Urinary bladder (tissue), 4 donors: ENCODE measurements at places on chromosomes 1 and 21. TPM values are rescaled to one million over a fixed set of nuclear protein-coding genes. Genes with fewer than 3 reads are reported as not detected.

Gene MTARC1
- 12.2 TPM for total RNA-seq

Gene NR1I3
- total RNA-seq: not detected

Gene AKNAD1
- total RNA-seq: 1.8 TPM

Gene NUP210L
- 0.21 TPM for total RNA-seq

Gene CD1E
- total RNA-seq: 0.69 TPM

Gene HSD3B1
- not detected for total RNA-seq

Gene ZBTB8A
- total RNA-seq: 30.1 TPM

Gene FCRL6
- total RNA-seq: not detected

Gene AGO4
- total RNA-seq: 31.7 TPM

Gene LORICRIN
- total RNA-seq: not detected

Gene NCAM2
- 20.1 TPM for total RNA-seq

Gene HRNR
- not detected for total RNA-seq

Gene LAX1
- 0.42 TPM for total RNA-seq

Gene NBPF4
- not detected for total RNA-seq

GRCh38 chr1:1399872-1400575, 889 bp upstream of the CCNL2 start:
- DNase-seq: no peak

- DNase-seq: no peak
Measured at GRCh38 chr1:1212780-1213344, 1.1 kb downstream of the TNFRSF4 start.

GRCh38 chr21:36846631-36847030, 119.8 kb downstream of the HLCS start:
- DNase-seq: peak; percentile 20

DNA sequence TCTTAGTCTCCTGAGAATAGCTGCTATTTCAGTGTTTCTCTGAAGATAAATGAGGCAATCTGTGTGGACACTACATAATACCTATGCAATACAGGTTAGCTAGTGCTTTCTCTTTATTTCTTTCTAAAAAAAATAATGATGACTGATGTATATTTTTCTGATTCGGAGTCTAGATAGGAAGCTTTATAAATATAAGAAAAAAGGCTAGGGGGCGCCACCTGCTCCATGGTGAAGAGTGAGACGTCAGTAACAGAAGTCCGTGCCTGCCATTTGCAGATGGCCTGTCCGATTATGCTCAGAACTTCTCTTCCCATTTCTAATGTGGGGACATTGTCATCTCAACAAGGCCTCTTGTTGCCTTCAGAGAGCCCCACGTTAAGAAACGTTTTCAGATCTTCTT, 26.4 kb downstream of the QSOX1 start:
- no peak for DNase-seq

GRCh38 chr21:18449605-18450550, 46.3 kb upstream of the TMPRSS15 start:
- no peak for DNase-seq

GRCh38 chr1:184039126-184039525, 1.6 kb upstream of the COLGALT2 start:
- DNase-seq: no peak

GRCh38 chr1:63713627-63714481, 60.0 kb upstream of the ROR1 start:
- DNase-seq: no peak

DNA sequence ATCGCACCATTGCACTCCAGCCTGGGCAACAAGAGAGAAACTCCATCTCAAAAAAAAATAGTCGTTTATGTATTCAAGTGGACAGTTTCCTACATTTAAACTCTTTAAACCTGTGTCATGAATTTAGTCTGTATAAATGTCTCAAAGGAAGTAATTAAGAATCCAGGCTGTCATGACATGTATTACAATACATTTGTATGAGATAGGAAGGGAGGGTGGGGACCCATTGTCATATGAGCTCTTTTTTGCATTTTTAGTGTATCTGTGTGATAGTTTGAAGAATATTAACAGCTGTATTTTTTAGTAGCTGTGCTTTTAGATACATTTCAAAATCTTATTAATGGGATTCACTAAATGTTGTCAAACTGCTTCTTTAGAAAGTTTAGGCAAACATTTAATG, 20.0 kb downstream of the DONSON start:
- DNase-seq: no peak

- no peak for DNase-seq
Measured at GRCh38 chr1:818618-819291, 105.0 kb upstream of the SAMD11 start.

- DNase-seq: no peak
Measured at GRCh38 chr1:7470904-7471638, 300.0 kb upstream of the VAMP3 start.

GRCh38 chr1:229471175-229471574, 37.0 kb downstream of the NUP133 start:
- no peak for DNase-seq

- no peak for DNase-seq
Measured at GRCh38 chr1:13624526-13624925, 40.9 kb downstream of the PDPN start.

GRCh38 chr21:25964015-25964414, 206.6 kb downstream of the APP start:
- no peak for DNase-seq

- DNase-seq: no peak
Measured at GRCh38 chr1:164466001-164466421, 93.0 kb upstream of the PBX1 start.

GRCh38 chr1:199221371-199222150, 582.7 kb downstream of the PTPRC start:
- DNase-seq: no peak

DNA sequence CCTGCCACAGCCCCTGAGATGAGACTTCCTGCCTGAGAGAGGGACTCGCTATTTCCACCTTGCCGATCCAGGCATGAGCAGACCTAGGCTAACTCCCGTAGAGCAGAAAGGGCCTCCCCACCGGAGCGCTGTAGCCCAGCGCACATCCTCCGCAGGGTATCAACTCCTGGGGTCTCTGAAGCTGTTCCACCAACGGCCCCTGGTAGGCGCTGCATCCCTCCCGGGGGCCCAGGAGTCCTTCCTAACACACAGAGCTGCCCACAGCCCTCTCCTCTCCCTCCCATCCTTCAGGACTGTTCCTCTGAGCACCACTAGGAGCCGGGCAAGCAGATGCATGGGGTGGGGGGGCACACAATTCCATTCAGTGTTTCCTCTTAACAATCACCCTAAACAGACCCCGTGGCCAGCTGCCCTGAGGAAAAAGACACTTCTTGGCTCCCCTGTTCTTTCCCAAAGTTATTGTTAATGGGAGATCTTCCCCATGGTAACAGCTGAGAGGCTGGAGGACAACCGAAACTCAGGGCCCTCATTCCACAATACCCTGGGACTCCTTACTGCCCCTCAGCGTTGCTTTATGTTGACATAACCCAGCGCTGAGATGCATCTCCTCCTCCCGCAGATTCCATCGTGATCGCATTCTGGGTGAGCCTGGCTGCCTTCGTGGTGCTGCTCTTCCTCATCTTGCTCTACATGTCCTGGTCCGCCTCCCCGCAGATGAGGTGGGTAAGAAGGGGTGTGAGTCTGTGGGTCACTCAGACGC, 7.5 kb downstream of the MRAP start:
- DNase-seq: no peak

- no peak for DNase-seq
Measured at GRCh38 chr1:18883636-18884418, 18.5 kb downstream of the ALDH4A1 start.

DNA sequence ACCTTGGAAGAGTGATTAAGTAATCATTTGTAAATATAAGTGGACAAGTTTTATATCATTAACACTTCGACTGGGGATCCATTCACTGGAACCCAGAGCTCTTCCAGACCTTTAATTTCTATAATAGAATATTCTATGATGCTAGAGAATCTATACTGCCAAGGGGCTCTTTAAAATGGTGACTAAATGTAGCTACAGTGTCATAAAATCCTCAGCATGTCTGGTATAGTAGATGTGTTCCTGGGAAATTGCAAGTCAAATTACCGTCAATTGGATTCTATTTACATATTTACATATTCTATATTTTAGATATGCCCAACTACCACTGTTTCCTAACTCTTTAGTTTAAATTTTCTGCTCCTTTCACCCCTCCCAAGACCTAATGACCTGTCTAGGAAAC, 30.7 kb upstream of the CCN1 start:
- no peak for DNase-seq

GRCh38 chr1:1832166-1832565, 53.9 kb upstream of the NADK start:
- no peak for DNase-seq

DNA sequence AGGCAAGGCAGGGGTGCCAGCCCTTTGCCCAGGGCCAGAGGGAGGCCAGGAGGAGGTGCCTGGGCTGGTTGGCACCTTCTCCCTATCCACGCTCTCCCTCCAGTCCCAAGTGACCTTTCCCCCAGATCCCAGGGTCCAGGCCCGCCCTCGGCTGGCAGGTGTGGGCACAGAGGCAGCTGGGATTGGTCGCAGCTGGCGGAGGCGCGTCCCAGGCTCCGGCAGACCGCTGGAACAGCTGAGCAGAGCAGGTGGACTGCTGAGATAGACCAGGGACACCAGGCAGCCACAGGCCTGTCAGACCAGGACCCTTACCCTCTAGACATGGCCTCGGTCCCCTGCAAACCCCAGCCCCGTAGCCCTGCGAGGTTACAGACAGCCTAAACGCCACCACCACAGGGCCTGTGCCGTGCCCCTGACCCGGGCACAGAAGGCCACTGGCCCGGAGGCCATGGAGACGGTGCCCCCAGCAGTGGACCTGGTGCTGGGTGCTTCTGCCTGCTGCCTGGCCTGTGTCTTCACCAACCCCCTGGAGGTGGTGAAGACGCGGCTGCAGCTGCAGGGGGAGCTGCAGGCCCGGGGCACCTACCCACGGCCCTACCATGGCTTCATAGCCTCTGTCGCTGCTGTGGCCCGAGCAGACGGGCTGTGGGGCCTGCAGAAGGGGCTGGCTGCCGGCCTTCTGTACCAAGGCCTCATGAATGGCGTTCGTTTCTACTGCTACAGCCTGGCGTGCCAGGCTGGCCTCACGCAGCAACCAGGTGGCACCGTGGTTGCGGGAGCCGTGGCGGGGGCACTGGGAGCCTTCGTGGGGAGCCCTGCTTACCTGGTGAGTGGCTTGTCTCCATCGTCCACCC, at the start of gene SLC25A34:
Gene SLC25A34, plus strand, starts transcription at position 221 of the 854 bp plus-strand sequence. Its CDS starts 228 bp downstream, at position 449.
- no peak for DNase-seq

DNA sequence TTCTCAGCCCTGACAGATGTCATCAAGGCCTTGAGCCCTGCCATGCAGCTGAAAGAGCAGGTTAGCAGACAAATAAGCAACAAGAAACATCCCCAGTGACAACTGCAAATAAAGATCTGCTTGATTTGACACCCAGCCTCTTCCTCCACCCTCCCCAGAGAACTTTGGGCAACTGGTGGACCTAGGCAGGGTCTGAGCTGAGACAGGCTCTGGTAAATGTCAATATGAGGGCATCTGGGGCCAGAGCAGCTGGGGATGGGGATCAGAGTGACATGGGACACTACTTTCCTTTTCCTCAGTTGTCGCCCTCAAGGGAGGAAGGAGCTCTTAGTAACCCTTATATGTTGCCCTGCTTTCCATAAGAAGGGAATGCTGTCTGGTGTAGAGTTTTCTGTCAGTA, 544.1 kb downstream of the NEGR1 start:
- no peak for DNase-seq

DNA sequence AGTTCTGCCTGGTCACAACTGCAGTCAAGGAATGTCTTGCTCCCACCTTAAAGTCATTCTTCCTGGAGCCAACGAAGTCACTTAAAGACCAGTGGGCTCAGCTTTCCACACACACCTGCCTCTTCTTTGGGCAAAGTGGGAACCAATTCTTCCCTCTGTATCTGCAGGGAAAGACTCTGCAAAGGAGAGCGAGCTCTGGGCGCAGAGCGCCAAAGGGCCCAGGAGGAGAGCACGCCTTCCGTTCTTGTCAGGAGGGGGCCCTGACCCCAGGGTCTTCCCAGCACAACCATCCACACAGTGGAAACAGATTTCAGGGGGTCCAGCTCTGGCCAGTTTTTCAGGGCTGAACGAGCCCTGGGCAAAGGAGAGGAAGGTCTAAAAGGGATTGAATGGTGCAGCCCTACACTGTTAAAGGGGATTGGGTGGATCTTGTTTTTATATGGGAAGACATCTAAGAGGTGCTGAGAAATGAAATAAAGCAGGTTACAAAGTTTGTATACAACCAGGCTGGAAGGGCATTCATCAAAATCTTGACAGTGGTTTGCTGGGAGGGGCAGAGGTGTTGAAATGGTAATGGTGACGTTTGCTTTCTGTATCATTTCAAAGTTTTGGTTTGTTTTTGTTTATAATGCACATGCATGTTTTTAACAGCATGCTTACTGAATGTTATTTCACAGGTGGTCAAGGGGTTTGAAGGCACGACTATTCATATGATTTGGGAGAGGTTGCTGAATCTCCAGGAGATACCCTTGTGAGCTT, 6.8 kb upstream of the OLIG2 start:
- no peak for DNase-seq

DNA sequence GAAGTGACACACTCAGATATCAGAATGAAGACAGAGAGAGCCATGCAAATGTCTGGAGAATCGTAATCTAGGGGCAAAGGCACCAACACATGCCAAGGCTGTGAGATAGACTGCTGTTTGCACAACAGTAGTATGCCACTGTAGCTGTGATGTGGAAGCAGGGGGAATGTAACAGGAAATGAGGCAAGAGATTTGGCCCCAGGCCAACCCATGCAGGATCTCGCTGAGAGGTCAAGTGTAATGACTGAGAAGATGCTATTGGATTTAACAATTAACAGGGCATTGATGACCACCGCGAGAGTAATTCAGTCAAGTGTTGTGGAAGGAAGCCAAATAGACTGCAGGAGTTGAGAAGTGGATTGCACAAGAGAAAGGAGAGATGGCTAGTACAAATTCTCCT, 107.3 kb upstream of the ST6GALNAC5 start:
- no peak for DNase-seq
